ENCODE measurements at places on chromosomes 11 and 22.
A peak's percentile ranks its signal among the peaks of the same experiment; 100 is the strongest.

DNA sequence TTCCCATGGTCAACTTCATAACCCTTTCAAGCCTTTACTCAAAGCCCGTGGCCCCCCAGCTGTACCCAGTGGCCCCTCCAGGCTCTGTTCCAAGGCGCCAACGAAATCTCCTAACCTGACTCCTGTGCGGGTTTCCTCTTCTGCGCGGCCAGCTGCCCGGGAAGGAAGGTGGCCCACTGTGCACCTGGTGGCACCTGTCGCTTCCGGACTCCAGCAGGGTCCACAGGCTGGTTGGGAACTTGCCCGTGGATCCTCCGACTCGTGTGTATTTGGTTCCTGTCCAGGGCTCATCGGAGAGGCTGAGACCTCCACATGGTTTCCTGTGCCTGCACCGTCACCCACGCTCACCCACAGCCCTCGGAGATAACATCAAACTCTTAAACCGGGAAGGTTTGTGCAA lies 335.4 kb downstream of the BRD1 start:
- DNase-seq, result no peak

- DNase-seq, result no peak
These were observed 152.9 kb downstream of the ETS1 start for GRCh38 chr11:128434411-128434810.

- no peak for DNase-seq
These were observed 10.8 kb downstream of the ARAP1 start for GRCh38 chr11:72741429-72741833.

DNA sequence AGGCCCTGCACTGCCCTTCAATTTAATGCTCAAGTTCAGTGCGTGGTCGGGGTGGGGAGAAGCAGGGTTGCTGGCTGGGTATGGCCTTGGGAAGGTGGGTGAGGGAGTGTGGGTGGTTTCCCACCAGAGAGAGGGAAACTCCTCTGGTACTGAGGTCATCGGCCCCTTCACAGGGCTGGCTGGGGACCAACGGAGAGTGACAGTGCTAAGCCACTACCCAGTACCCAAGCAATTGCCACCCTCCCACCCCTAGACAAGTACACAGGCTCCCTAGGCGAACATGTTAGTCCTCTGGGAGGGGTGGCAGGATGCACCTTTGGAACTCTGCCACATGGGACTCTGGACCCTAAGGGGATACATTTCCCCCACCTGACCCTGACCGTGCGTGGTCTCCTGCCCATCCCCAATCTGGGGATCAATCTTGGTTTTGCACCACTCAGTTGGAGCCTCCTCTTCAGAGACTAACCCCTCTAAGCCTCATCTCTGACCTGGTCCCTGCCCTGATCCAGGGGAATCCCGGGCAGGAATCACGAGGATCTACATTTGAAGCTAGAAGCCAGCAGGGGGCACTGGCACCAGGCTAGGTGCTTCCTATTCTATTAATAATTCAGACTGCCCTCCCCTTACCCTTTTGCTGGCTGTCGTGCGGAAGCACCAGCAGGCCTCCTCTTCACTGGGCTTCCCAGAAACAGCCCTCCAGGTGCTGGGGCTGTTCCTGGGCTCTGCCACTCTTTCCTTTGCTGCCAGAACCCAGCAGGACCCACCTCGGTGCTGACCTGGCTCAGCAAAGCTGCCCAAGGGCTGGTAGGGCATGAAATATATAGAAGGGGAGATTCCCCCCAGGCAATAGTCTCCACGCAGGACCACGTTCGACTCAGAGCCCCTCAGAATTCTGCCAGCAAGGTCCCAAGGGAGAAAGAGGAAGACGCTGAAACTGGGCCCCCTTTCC lies 377.7 kb downstream of the TENM4 start:
- no peak for DNase-seq

- DNase-seq, result no peak
These were observed 81.6 kb downstream of the PDHX start for GRCh38 chr11:34997952-34998528.

GRCh38 chr11:95266751-95267374 lies 35.9 kb upstream of the SESN3 start:
- DNase-seq, result no peak

GRCh38 chr22:40040927-40041326 lies 46.2 kb downstream of the FAM83F start:
- no peak for DNase-seq

DNA sequence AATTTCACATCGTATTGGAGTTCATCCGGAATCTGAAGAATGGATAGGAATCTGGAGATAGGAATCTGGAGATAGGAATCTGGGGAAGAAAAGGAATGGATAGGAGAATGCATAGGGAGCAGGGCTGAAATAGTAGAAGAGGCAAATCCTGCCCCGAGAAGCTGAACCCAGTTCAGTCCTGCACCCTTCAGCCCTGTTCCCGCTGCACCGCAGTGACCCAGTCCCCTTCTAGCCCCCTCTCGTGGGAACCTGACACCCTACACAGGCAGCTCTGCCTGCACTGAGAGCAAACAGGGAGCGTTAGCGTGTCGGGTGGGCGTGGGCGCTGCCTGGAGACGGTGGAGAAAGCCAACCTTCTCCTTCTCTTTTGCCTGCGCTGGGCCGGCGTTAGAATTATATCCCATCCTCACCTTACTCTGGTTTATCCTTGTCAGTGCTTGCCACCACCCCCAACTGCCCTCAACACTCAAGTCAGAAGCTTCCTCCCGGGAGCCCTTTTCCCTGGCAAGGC lies 1.0 kb upstream of the CCKBR start:
- DNase-seq, result no peak

GRCh38 chr11:124474079-124474478 lies 28.6 kb upstream of the OR8B8 start:
- no peak for DNase-seq

DNA sequence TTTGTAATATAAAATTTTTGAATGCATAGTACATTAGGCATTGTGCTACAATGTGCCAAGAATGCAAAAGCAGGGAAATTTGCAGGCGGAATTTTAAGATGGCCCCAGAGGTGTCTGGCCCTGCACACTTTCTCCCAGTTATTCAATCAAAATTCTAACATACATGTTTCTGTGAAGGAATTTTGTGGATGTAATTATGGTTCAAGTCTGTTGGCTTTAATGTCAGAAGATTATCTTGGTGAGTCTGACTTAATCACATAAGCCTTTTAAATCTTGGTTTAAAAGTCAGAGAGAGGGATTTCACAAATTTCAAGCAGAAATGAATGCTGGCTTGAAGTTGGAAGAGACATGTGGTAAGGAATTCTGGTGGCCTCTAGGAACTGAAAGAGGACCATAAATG lies 423.4 kb upstream of the CCDC179 start:
- no peak for DNase-seq

GRCh38 chr11:13259374-13259773 lies 18.2 kb upstream of the BMAL1 start:
- DNase-seq, result no peak

GRCh38 chr11:64870176-64870892 lies 8.1 kb downstream of the EHD1 start:
- no peak for DNase-seq

DNA sequence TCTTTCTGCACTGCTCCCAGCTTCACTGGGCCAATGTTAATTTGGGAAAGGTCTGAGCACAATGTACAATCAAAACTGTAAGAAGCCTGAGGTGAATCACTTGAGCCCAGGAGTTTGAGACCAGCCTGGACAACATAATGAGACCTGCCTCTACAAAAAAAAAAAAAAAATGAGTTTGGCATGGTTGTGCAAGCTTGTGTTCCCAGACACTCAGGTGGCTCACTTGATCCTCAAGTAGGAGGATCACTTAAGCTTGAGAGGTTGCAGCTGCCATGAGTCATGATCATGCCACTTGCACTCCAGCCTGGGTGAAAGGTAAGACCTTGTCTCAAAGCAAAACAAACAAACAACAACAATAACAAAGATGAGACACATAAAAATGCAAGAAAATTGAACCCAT lies 38.6 kb upstream of the SC5D start:
- DNase-seq, result no peak

DNA sequence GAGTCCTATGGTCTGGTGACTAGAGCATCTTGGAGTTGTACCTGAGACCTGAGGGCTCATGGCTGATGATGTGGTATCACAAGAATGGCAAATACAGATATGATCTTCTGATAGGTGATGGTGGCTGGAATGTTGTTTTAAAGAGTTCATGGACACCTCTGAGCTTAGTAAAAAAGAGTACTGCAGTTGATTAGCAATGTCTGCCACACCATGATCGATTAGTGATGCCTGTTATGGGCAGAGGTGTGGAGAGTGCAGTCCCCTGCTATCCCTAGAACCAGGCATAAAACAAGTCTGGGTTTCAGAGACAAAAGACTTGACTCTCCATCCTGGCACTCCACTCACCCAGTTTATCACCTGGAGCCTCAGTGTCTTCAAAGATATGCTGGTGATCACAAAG lies 1.4 kb upstream of the BATF2 start:
- peak; percentile 36 for DNase-seq

DNA sequence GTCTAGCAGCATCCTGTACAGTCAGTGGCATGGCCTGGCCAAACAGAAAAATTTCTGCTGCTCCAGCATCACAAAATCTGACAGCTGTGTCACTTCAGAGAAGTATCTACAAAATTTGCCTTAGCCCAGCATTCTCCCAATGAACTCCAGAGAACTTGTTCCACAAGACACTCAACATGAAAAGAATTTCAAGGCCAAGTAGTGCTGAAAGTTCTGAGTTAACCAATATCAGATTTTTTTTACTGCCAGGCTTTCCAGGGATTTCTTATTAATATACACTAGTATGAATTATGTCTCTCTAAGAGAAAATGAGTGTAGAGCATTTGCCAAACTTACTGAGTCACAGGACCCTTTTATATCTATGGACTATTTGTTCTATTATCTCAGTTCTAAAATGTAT lies 68.8 kb downstream of the OR5AK2 start:
- no peak for DNase-seq

DNA sequence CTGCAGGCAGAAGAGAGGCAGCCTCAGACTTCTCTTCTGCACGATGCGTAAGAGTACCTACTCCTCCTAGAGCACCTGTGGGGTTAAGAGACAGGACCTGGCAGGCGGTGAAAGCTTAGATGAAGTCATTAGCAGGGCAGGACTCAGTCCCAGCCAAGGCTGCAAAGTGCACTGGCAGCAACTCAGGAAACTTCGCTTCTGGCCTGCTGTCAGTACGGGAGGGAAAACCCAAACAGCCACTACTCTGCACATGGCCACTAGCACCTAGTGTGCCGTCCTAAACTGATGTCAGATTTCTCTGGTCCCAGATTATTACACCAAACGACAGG lies 8.8 kb upstream of the KLHL35 start:
- no peak for DNase-seq

GRCh38 chr11:112322173-112322790 lies 61.6 kb upstream of the PLET1 start:
- no peak for DNase-seq

DNA sequence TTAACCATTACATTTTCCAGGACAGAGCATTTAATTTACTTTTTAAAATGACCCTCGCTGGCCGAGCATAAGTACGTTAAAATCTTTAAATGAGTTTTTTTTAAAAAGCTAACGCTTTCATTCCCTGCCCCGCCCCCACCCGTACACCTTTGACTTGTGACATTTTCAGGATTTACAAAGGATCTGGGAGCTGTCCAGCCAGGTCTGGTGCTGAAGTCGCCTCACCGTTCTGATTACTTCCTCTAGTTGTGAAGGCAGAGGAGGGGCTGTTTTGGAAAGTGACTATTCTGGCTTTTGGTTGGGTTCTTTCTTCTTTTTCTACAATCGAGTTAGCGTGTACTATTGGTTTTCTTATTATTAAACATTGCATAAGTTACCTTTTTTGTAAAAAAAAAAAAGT lies 2.9 kb downstream of the C11orf87 start:
- no peak for DNase-seq

- DNase-seq, result no peak
These were observed 14.0 kb downstream of the MPEG1 start for GRCh38 chr11:59198726-59199125.

DNA sequence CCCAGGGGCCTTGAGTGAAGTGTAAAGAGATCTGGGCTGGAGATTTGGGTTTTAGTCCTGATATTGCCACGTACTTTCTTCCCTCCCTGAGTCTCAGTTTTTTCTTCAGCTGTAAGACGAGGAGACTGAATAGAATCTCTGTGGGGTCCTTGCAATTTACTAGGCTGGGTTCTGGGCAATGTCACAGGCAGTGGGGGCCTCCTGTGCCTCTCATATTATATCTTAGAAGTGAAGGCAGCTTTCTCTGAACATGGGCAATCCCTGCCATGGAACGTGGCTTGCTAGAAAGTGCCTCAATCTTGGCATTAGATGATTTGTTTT lies 62.0 kb upstream of the PTPRJ start:
- no peak for DNase-seq

GRCh38 chr11:124085997-124086846 lies 29.0 kb upstream of the VWA5A start:
- no peak for DNase-seq

DNA sequence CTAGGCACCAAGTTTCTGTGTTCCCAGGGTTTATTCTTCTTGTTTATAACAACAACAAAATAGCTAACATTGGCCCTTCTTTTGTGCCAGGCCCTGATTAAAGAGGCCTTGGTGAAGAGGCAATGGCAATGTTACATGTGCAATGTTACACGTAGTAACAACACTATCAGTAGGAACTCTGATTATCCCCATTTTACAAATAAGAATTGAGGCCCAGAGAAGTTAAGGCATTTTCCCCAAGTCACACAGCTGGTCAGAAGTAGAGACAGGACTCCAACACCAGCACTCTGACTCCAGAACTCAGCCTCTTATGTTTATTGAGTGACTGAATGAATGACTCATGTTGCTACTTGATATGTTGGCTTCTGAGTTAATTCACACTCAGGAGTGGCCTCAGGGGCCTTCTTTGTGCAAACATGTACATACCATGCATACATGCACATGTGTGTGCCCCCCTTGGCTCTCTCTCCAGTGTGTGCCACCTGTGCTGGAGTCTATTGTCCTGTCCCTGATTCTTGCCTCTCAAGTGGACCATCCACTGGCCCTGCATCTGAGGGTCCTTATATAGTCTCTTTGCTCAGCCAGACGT lies 98.4 kb downstream of the TP53I11 start:
- DNase-seq, result no peak

- no peak for DNase-seq
These were observed 5.1 kb upstream of the SMPD1 start for GRCh38 chr11:6385046-6385777.

DNA sequence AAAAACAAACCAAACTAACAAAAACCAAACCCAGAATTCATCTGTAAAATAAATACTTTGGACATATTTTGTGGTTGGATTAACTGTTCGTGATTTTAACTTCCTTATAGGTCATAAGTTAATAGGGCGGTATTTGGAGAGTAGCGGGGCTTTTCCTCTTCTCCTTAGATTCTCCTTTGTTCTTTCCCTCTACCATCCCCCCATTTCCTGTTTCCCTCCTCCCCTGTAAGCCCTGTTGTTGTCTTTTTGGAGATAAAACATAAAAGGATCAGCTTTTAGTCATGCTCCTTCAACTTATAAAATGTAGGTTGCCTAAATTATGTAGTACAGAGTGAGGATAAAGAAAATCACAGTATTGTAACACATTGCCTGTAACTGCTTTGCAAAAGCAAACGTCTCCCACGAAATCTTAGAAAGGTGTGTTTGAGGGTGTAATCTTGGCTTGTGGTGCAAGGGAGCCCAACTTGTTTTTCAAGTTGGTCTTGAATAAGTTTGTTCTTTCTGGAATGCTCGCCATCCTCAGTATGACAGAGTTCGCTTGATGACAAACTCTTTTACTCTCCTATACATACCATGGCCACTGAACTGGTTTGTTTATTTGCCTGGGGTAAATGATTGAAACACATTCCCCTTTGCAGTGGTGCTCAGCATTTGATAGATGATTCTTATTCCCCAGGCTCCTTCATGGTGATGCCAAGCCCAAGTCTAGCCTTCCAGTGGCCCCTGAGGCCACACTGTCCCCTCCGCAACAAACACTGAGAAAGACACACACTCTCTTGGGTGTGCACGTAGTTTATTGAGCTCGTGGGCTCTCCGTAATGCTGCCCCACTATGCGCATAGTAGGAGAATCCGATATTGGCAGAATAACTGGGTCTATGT lies 49.4 kb downstream of the TEAD1 start:
- no peak for DNase-seq

Data from activated CD4-positive, alpha-beta T cell treated with anti-CD3 and anti-CD28 coated beads, Interleukin-2, Interleukin-6, amounts not matched to agents 100 ng/mL and 50 ng/mL, durations not matched to agents 16 hours and 8 hours (primary cell).